ENCODE measurements at places on chromosomes 1 and 21.

GRCh38 chr1:7247791-7248548 lies 462.7 kb downstream of the CAMTA1 start:
- DNase-seq: no peak

DNA sequence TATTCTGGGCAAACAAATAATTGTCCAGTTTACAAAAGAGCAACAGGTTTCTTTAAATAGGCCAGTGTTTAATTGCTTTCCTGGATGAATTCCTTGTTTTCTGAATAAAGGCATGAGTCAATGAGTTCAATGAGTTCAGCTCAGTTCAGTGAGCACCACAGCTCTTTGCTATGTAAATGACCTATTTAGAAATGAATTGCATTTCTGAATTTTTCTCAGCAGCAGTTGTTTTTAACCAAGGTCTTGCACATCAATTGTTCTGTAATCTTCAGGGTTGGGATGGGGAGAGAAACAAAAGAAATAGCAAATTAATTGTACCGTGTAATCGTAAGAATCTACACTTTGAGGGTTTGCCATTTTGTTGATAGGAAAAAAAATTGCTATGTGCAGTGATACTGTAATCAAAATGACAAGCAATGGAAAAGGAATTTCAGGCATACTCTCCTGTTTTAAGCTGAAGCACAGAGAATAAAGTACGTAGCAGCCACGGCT lies 45.7 kb downstream of the MIS18A start:
- DNase-seq: no peak

- DNase-seq: no peak
These were observed 280.7 kb downstream of the LMX1A start for GRCh38 chr1:165075725-165076370.

DNA sequence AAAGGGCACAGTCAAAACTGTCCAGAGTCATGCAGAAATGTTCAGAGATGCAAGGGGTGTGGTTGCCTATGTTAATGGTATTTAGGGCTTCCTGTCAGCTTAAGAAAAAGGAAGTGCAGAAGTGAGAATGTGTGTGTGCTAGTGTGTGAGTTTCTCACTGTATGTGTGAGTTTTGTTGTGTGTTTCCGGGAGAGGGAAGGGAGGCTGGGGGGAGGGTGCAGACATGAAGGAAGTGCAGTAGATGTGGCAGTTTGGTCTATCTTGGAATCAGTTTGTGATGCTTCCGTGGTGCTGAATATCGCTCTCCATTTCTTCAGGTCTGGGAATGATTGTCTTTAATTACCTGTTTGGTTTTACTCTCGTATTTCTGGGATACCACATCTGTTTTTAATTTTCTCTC lies 16.5 kb upstream of the ATP6V1G3 start:
- peak; percentile 82 for DNase-seq

DNA sequence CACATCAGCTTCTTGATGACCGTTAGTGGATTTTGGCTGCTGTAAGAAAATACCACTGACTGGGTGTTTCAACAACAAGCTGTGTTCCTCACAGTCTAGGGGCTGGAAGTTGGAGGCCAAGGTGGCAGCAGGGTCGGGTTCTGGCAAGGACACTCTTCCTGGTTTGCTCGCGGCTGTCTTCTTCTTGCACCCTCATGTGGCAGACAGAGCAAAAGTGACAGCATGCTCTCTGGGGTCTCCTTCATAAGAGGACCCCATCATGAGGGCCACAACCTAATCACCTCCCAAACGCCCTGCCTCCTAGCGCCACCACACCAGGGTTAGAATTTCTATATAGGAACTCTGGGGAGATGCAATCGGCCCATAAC lies 18.6 kb upstream of the TSPEAR start:
- DNase-seq: no peak

DNA sequence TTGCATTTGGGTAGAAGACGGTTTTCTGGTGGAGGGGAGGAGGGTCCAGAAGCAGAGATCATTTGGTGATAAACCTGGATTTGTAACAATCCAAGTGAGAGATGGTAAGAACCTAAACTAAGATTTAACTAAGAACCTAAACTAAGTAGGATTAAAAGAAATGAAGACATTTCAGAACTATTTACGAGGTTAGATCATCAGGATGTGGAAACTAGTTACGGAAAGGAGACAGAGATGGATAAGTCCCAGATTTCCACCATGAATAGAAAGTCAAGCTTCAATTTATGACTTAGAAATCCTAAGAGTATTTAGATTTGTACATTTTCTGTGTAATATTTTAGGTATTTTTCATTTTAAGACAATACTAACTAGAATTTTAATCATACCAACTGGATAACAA lies 86.3 kb downstream of the SEC16B start:
- DNase-seq: no peak

- no peak for DNase-seq
These were observed 45.8 kb downstream of the SIM2 start for GRCh38 chr21:36744560-36745231.

- DNase-seq: peak; percentile 91
These were observed 78.4 kb downstream of the SMYD3 start for GRCh38 chr1:246428542-246429308.

- no peak for DNase-seq
These were observed 13.5 kb downstream of the GORAB start for GRCh38 chr1:170545476-170545875.

DNA sequence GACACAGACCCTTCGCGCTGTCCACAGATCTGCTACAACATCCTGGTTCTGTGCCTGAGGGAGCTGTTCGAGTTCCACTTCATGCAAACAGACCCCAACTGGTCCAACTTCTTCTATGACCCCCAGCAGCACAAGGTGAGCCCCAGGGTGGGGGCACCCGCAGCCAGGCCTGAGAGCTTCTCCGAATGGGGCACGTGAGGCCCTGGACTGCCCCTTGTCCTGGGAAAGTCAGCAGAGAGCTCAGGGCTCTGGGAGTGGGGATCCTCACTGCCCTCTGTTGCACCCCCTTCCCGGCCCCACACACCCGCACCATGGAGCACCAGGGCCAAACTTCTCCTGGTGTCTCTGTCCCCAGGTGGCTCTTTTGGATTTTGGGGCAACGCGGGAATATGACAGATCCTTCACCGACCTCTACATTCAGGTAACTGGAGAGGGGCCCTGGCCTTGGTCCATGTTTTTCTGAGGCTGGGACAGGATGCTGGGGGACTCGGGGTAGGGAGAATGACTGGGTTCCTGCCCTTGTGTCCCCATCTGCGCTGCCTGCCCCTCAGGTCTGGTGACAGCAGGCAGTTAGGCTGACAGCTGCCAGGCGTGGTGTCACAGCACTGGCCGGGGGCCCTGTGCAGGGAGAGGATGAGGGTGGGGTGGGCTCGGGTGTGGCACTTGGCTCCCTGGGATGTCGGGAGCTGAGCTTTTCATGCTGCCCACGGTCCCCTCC lies 44.6 kb downstream of the COQ8A start:
- no peak for DNase-seq

DNA sequence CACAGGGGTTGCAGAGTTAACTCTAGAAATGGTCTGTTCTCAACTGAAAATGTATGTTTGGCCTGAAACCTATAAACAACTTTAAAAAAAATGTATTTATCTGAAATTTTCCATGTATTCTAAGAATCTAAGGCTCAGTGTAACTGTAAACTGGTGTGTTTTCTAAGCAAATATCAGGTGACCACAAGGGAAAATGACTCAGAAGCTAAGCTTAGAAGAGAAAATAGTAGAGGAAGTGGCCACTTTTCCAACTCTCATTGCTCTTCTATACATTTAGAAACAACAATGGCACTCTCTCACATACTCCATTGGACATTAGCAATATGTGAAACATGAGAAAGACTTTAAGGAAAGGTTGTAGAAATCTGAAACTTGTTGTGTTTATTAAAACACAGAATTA lies 7.5 kb downstream of the TNFSF18 start:
- DNase-seq: peak; percentile 1

GRCh38 chr1:83077411-83077810 lies 921.5 kb downstream of the TTLL7 start:
- no peak for DNase-seq

DNA sequence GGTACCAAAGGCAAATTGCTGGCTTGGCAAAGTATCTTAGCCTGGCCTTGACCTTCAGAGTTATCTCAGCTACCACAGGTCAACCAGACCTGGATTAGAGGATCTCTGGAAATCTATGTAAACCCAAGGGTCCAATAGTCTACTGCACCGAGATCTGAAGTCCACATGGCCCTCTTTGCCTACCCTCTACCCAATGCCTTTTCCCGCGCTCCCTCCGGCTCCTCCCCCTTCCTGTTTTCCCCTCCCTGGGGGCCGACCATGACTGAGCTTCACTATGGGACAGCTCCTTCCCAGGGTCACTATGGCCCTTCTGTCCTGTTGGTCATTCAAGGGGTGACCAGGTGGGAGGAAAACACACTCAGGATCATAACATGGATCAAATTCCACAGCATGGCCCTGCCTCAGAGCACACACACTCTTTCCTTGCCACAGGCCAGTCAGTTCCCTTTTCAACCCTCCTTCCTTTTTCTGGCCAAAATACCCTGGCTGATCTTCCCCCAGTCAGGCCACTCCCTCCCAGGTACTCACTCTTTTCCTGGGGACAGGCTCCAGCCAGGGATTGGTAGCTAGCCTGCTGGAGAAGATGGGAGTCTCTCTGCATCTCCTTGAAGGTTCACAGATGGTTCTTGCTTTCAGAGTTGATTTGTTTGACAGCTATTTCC lies 19.1 kb upstream of the TMEM183A start:
- no peak for DNase-seq

All from activated CD4-positive, alpha-beta T cell treated with anti-CD3 and anti-CD28 coated beads, Interleukin-10, Interleukin-2, amounts not matched to agents 100 ng/mL and 50 ng/mL, durations not matched to agents 16 hours and 8 hours (primary cell).